ENCODE measurements at places on chromosomes 13 and 19.
A peak's percentile ranks its signal among the peaks of the same experiment; 100 is the strongest.

GRCh38 chr19:31530781-31531180 is 181.5 kb upstream of the TSHZ3 start:
- no peak for DNase-seq

GRCh38 chr19:36041831-36042230 is 9.2 kb upstream of the CLIP3 start:
- no peak for DNase-seq

DNA sequence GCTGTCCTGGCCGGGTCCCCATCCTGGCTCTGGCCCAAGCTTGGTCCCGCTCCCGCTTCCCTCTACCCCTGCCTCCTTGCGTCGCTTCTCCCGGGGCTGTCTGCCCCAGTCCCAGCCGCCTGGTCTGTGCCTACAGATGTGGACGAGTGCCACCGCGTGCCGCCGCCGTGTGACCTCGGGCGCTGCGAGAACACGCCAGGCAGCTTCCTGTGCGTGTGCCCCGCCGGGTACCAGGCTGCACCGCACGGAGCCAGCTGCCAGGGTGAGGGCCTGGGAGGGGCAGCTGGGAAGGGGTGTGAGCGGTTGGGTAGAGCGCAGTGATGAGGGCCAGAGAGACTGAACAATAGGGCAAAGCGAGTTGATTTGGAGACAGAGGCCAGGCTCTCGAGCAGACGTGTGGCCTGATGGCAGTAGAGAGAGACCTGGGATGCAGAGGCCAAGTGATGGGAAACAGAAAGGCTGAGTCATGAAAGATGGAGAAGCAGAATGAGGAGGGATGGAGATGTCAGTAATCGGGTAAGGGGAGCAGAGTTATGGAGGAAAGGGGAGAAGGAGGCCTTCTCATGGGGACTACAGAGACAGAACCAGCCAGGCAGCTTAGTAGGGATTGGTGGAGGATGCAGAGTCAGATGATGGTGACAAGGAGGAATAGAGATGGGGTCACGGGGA is 9.4 kb downstream of the LTBP4 start:
- DNase-seq, result no peak

- DNase-seq, result no peak
Observed at GRCh38 chr19:50725218-50725910, 2.2 kb downstream of the CLEC11A start.

DNA sequence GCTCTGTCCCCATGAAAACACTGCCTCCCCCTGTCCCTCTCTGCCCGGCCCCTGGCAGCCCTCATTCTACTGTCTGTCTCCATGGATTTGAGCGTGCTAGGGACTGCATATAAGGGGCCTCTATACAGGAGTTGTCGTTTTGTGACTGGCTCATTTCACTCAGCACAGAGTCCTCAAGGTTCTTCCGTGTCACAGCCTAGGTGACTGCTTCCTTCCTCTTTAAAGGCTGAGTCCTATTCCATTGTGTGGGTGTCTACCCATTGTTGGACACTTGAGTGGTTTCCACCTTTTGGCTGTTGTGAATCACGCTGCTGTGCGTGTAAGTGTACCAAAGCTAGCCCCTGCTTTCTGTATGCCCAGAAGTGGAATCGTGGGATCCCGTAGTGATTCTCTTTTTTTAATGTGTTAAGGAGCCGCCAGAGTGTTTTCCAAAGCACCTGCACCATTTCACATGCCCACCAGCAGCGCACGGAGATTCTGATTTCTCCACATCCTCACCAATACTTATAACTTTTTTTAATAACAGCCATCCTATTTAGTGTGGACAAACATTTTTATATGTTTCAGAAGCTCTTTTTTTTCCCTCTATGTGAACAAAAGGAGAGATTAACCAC is 116.7 kb downstream of the COL4A2 start:
- DNase-seq, result no peak

GRCh38 chr13:50355797-50356196 is 340.6 kb downstream of the KCNRG start:
- DNase-seq, result no peak

DNA sequence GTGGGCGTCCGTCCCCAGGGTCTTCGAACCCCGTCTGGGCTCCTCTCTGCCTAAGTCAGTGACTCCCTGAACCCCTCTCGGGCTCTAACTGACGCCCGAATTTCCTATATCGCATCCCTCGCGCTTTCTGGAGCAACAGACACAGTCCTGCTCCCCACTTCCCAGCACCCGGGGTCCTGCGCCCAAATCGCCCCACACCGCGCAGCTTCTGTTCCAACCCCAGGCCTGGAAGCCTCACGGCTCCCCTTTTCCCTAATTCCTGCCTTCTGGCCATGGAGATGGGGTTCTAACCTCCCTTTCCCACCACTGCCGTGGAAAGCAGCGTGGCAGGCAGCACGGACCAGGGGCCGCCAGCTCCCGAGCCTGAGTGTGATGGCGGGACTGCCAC is 1.6 kb upstream of the GRTP1 start:
- no peak for DNase-seq

GRCh38 chr13:74444864-74445479 is 310.8 kb upstream of the KLF12 start:
- DNase-seq, result no peak

DNA sequence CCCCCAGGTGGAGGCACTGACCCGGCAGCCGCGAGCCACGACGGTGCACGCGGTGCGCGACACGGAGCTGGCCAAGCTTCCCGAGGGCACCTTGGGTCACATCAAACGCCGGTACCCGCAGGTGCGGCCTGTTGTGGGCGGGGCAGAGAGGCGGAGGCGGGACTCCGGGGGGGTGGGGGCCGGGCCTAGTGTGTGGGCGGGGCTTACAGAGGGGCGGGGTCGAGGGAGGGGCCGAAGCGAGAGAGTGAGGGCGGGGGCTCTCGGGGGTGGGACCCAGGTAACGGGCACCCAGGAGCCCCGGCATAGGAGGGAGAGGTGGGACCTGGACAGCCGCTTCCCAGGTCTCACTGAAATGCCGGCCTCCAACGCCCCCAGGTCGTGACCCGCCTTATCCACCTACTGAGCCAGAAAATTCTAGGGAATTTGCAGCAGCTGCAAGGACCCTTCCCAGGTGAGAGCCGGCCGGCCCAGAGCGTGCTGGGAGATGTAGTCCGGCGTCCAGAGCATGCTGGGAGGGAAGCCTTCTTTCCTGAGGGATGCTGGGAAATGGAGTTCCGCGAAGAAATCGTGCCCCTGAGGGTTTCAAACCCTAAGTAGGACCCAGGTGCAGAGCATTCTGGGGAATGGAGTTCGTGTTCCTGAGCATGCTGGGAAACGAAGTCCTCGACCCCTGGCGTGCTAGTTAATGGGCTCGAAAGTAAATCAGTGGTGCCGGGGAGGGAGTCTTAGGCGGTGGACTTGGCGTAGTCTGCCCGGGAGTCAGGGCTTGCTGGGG is 15.7 kb downstream of the PNPLA6 start:
- peak; percentile 25 for DNase-seq

GRCh38 chr19:14441041-14441938 is 8.2 kb downstream of the PKN1 start:
- no peak for DNase-seq

GRCh38 chr13:24911133-24911908 is 147.4 kb downstream of the RNF17 start:
- DNase-seq, result no peak

DNA sequence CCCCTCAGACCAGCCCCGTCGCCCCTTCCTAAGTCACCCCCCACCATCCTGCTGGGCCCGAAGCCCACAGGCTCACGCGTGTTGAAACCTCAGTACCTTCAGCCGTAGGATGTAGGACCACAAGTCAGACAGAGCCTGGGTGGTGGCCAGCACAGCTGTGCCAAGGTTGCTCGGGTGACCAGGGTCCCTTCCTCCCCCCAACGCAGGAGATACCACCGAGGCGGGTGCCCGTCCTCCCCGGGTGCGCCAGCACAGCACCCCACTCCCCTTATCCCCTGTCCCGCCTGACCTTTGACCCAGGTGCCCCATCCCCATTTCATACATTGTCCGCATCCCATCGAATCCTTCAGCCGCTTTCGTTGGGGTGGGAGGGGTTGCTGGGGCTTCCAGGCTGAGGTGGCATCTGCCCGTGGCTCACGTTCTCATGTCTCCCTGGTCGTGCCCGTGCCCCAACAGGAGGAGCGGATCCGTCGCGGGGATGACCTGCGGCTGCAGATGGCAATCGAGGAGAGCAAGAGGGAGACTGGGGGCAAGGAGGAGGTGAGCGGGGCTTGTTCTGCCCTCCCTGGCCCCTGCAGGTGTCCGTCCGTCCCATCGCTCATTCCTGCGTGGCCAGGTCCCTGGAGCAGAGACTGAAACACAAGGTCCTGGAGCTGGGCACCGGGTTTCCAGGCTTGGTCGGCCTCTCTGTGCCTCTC is 14.5 kb downstream of the EPN1 start:
- DNase-seq, result no peak

DNA sequence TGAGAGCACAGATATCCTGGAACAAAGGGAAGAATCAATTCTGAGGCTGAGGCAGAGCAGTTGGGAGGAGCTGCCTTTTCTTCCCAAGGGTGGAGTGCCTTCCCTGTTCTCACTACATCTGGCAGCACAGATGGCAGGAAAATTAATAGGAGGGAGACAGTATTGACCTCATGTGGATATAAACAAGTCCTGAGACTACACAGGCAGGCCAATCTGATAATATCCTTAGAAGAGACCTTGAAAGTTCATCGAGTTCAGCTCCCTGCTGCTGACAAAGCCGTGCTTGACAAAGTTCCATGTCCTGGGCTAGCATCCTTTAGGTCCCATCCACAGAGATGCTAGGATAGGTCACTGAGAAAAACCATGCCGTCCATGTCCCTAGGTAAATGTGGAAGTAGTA is 1451.5 kb downstream of the EFNB2 start:
- no peak for DNase-seq

- no peak for DNase-seq
Observed at GRCh38 chr19:58044391-58044790, 10.6 kb downstream of the ZSCAN1 start.

DNA sequence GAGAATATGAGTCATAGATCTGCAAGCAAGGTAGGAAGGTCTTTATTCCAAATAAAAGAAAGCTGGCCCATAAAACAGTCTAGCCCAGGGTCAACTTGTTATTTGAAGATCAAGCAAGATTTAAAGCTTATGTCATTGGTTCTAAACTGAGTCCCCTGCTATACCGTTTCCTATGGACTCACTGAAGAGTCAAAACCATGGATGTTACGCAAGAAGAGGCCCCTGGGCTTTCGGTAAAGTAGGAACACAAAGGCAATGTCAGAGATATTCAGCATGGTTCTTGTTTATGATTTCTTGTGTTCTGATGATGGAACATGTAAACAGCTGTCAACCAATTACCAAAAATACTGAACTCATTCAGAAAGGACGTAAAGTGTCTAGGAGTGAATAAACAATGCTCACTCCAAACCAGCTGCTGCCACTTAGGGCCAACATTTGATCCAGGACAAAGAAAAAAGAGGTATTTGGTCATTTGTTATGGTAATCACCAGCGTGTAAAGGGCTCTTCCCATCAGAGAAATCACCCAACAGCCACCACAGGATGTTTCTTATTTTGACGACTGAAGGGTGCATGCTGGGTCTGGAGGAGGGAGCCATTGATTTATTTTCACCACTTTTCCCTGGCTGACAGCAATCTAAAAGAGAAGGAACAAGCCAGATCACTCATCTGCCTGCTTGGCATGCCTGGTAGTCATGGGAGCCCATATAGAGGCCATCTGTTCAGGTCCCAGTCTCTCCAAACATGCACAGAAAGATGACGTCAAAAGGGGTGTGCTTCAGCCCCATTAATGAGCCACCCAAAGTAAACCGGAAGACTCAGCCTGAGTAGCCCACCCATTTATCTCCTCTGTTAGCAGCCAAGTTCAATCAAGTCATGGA is 68.3 kb downstream of the FGF14 start:
- no peak for DNase-seq

DNA sequence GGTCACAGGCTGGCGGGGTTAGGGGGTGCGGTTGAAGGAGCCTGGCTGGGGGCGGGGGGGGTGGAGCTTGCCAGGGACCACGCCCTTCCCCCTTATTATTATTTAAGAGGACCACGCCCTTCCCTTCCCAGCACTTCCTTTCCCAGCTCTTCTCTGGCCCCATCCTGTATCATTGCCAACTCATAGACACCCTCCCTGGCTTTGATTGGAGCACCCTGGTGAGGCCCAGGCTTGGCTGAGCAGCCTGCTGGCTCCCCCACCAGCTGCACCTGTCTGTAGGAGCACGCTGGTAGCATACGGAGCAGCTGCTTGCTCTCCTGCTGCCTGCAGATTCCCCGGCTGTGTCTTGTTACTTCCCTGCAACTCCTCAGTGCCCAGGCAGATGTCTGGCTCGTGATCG is 62.5 kb upstream of the PDX1 start:
- DNase-seq, result no peak

- peak; percentile 68 for DNase-seq
Observed at GRCh38 chr19:11446652-11447301, 11.3 kb downstream of the PRKCSH start.

- no peak for DNase-seq
Observed at GRCh38 chr19:2532252-2533071, 56.5 kb downstream of the GADD45B start.

- DNase-seq, result peak; percentile 8
Observed at GRCh38 chr13:25085125-25085742, 10.7 kb upstream of the PABPC3 start.

DNA sequence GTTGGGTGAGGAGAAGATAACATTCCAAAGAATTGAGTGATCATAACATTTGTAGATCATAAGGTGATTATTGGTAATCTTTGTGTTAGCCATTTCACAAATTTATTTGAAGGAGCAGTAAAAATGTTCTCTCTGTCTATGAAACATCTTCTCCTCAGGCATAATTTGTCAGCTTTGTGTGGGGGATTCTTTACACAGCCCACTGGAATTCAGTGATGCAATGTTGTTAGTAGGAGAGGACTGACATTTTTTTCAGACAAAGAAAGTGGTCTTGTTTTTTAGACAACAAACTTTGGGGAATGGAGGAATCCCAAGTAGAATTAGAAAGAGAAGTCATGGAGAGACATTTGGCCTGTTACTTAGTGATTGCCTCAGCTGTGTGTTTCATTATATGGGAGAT is 100.3 kb downstream of the ITGBL1 start:
- DNase-seq, result no peak

DNA sequence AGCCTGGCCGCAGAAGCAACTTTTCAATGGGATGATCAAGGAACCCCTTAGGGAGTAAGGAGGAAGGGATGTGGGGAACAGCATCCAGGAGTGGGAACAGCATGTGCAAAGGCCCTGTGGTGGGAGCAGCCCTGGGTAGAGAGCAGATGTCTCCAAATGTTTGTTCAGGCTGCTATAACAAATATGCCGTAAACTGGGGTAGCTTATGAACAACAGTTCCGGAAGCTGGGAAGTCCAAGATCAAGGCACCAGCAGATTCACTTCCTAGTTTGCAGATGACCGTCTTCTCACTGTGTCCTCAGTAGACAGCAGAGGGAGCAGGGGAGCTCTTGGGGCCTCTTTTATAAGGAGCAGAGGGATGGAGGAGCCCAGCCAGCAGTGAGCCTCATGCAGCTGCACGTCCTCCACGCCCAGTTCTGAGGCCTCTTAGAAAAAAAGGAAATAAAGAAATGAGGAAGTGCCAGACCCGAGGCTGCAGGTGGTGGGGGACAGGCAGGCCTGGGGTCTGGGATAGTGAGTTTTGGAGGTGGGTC is 4.2 kb upstream of the LRRC25 start:
- DNase-seq, result no peak

DNA sequence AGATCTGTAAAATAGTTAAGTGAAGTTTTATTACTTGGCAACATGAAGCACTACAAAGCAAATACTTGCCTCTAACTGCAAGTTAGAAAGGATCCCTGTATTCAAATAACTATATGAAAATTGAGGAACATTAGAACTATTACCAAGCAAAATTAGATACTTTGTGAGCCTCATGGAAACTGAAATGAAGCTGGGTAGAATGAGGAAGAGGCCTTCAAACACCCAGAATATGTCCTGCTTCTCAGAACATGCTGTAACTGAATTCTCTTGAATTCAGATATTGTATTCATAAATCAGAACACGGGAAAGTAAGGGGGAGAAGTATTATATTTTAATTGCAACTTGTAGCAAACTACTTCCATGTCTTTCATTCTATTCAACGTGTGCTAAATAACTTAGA is 947.9 kb downstream of the PCDH17 start:
- DNase-seq, result no peak

Measured in activated naive CD4-positive, alpha-beta T cell treated with anti-CD3 and anti-CD28 coated beads, Interleukin-2, amount 50 U/mL, for 72 hours (primary cell).